ENCODE measurements at places on chromosomes 2 and 18. TPM values are rescaled to one million over a fixed set of nuclear protein-coding genes. Genes with fewer than 3 reads are reported as not detected.

The SCTR gene
- 0.18 TPM for total RNA-seq

GRCh38 chr2:45823723-45824206, 172.3 kb downstream of the PRKCE start:
- DNase-seq: peak; percentile 89

DNA sequence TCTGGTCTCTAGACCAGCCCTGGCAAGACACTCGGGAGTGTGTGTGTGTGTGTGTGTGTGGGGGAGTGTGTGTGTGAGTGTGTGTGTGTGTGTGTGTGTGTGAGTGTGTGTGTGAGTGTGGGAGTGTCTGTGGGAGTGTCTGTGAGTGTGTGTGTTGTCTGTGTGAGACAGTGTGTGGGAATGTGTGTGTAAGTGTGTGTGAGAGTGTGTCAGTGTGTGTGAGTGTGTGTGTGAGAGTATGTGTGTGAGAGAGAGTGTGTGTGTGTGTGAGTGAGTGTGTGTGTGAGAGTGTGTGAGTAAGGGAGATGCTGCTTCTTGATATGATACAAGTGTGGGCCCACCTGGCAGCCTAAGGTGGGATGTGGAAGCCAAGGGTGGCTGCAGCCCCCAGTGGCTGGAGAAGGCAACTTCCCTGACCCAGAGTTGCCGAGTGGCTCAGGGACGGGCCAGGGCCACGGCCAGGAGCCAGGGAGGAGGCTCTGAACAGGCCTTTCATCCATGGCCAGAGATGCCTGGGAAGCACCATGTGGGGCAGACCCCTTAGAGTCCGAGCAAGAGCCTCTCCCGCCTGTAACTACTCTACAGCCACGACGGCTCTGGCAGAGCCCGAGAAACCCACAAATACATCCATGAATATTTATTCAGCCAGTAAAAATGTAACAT, 159.3 kb upstream of the MYCN start:
- DNase-seq: no peak

GRCh38 chr2:67792681-67793091, 270.1 kb downstream of the C1D start:
- no peak for DNase-seq

- no peak for DNase-seq
Observed at GRCh38 chr2:183868153-183868552, 730.2 kb upstream of the ZNF804A start.

GRCh38 chr18:13492314-13492713, 234.0 kb downstream of the FAM210A start:
- DNase-seq: peak; percentile 41

DNA sequence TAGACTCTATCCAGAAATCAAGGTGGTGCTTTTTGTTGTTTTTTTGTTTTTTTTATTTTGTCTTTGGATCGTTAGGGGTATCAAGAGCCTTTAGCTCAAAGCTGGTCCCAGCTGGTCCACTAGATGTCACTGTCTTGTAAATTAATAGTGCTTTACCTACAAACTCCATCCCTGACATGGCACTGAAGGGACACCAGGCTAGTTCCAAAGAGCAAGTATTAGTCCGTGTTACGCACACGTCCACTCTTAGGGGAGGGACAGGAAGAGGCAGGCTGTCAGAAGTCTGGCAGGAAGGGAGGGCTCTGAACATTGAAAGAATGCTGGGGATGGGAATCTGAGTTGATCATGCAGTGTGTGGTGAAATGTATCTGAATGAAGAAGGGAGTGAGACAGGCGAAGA, 85.9 kb upstream of the CCBE1 start:
- DNase-seq: no peak

- no peak for DNase-seq
Observed at GRCh38 chr2:43268066-43268953, 41.9 kb upstream of the ZFP36L2 start.

The NT5C1B gene
- 0.09 TPM for total RNA-seq

DNA sequence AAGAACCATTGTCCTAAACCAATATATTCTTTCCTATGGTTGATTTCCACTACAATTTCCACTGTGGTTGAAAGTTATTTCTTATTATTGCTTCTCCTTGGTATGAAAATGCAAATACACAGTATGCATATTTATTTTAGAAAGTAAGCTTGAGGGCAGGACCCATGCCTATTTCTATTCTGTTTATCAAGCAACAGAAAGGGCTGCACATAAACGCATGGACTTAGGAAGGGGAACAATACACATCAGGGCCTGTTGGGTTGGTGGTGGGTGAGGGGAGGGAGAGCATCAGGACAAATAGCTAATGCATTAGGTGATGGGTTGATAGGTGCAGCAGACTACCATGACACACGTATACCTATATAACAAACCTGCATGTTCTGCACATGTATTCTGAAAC, 20.7 kb downstream of the SLC4A3 start:
- no peak for DNase-seq

The CDK5R2 gene
- 4.9 TPM for total RNA-seq

DNA sequence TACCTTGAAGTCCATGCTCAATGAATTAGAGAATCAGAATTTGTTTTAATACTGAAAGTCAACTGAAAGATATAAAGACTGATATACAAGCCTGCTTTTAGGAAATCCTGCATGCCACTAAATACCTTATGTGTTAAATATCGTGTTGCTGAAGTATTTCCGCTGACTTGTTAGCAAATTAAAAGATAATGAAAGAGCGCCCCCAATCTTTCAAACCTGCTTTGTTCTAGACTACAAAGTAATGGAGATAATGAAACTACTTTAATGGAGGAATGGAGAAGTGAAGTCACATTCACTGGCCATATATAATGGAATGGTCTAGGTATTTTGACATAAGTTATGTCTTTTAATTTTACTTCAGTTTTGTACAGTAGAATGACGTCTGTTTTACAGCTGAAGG, 95.7 kb downstream of the ASXL3 start:
- no peak for DNase-seq

- DNase-seq: no peak
Observed at GRCh38 chr18:22879293-22879692, 53.8 kb upstream of the RBBP8 start.

DNA sequence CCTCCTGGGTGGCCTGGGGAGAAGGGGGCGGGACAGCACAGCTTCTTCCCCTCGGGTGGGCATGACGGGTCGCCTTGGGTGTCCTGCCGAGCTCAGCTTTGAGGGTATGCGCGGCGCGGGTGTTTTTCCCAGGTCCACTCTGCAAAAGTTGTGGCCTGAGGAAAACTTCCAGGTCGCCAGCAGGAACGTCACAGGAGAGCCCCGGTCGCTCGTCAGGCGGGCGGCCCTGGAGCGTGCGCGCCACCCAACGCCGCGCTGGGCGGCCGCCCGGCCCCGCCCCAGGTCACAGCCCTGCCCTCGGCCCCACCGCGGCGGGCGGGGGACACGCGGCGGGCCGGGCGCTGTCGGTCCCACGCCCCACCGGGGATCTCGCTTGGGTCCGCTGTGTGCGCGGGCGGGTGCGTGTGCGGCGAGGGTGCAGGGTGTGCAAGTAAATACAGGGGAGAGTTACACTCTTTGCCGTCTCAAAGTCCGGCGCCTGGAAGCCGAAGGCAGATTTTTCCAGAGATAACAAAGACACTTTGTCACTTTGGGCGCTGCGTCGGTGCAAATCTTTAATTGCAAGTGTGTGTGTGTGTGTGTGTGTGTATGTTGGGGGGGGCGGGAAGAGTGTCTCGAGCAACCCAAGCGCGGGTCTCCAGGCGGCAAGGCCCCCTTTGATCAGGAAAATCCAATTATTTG, 616 bp upstream of the SP5 start:
- no peak for DNase-seq

- no peak for DNase-seq
Observed at GRCh38 chr2:151849413-151850010, 21.3 kb upstream of the ARL5A start.

The MOCOS gene
- 0.09 TPM for total RNA-seq

The FKBP7 gene
- 12.6 TPM for total RNA-seq
